PC-9 (cell line): ENCODE measurements at places on chromosomes 6 and 20. TPM values are rescaled to one million over a fixed set of nuclear protein-coding genes. Genes with fewer than 3 reads are reported as not detected.

- H3K36me3 ChIP-seq: 0 out of 2 replicates have a peak, but pooled peaks cover 4% of the 10 kb centered on the region
- no peak for DNase-seq
- no peak overlapping the region for H3K27ac ChIP-seq
- H3K27me3 ChIP-seq: no peaks in the 10 kb centered on the region
- no peak overlapping the region for H3K4me3 ChIP-seq
These were observed 67.4 kb downstream of the IGF2R start for GRCh38 chr6:160036331-160036695.

- H3K27me3 ChIP-seq: no peaks in the 10 kb centered on the region
- H3K27ac ChIP-seq: no peak overlapping the region
- peaks cover 17% of the 10 kb centered on the region for H3K4me1 ChIP-seq
- no peaks in the 10 kb centered on the region for H3K36me3 ChIP-seq
- no peak for DNase-seq
These were observed 151.1 kb downstream of the UBE3D start for GRCh38 chr6:82914511-82914910.

GRCh38 chr6:169274781-169275180 is 21.1 kb upstream of the THBS2 start:
- no peak overlapping the region for H3K27ac ChIP-seq
- H3K27me3 ChIP-seq: peaks cover 29% of the 10 kb centered on the region
- H3K36me3 ChIP-seq: no peaks in the 10 kb centered on the region
- no peak overlapping the region for H3K4me3 ChIP-seq

DNA sequence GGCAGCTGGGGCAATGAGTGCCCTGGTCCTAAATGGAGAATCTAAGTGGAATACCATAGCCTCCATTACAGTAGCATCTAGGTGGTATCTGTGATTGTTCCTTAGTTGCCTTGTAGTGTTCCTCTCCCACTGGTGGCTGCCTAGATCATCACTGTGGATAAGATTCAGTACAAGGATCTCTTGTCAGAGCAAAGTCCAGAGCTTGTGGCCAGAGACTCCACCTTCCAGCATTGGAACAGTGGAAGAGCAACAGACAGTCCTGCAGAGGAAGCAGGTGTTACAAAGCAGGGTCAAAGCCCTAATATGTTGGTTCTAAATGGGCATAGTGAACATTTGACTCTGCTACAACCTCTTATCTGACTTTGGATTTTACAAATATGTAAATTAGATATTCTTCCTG is 194.1 kb upstream of the GRIK2 start:
- H3K4me3 ChIP-seq: no peak overlapping the region
- no peaks in the 10 kb centered on the region for H3K27me3 ChIP-seq
- H3K4me1 ChIP-seq: no peaks in the 10 kb centered on the region
- no peak for DNase-seq
- H3K36me3 ChIP-seq: no peaks in the 10 kb centered on the region
- H3K27ac ChIP-seq: no peak overlapping the region

GRCh38 chr6:131854803-131855202 is 47.0 kb downstream of the ENPP1 start:
- no peaks in the 10 kb centered on the region for H3K27me3 ChIP-seq
- DNase-seq: no peak
- H3K4me1 ChIP-seq: no peaks in the 10 kb centered on the region
- no peak overlapping the region for H3K4me3 ChIP-seq
- H3K27ac ChIP-seq: no peak overlapping the region

DNA sequence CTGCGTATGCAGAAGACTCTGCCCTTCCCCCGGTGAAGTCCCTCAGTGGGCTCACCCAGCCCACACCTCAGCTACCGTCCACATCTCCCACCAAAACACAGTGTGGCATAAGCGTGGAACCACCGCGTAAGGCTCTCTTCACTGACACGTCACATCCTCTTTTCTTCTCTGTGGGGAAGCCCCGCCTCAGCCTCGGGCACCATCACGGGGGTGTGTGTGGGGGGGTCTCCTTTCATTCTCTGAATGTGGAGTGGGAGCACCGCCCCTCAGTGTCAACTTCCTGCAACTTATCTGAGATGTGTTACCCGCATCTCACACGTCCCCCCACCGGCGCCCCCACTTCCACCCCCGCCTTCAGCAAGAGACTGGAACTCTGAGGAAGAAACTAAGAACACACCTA is 388.4 kb upstream of the JARID2 start:
- no peaks in the 10 kb centered on the region for H3K36me3 ChIP-seq
- H3K27ac ChIP-seq: no peak overlapping the region
- no peaks in the 10 kb centered on the region for H3K27me3 ChIP-seq

DNA sequence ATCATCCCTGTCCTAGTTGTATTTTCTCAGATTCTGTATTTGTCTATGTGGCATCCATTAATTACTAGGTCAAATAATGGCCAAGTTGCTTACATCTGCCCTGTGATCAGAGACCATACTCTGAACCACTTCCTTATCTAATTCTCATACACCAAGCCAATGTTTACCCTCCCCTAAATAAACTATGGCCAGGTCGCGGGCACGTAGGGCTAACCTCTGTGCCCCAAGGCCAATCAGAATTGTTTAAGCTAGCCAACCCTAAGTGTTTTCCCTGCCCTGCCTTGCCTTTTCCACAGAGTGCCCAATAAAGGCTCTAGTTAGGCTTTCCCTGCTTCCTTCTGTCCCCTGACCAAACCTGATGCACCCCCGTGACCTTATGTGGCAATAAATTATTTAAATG is 2.8 kb upstream of the CALHM4 start:
- no peaks in the 10 kb centered on the region for H3K27me3 ChIP-seq
- H3K36me3 ChIP-seq: no peaks in the 10 kb centered on the region
- H3K4me1 ChIP-seq: no peaks in the 10 kb centered on the region

DNA sequence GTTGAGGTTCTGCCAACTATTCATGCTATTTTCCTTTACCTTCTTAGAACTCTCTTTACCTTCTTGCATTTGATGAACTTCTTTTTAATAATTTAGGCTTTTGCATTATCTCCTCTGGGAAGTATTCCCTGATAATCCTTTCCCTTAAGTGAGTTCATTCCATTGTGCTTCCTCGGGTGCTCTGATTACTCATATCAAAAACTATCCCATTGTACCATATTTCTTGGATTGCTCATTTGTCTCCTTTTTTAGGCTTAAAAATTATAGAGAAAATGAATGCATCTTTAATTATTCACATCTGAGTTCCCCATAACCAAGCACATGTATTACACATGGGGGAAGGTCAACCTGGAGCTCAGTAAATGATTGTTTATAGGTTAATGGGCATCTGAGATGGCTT is 2.5 kb downstream of the CALHM4 start:
- no peaks in the 10 kb centered on the region for H3K27me3 ChIP-seq
- no peak for DNase-seq
- peaks cover 14% of the 10 kb centered on the region; the same call in 1 of the 2 replicates for H3K4me1 ChIP-seq
- no peak overlapping the region for H3K27ac ChIP-seq
- H3K4me3 ChIP-seq: no peak overlapping the region
- no peaks in the 10 kb centered on the region for H3K36me3 ChIP-seq

DNA sequence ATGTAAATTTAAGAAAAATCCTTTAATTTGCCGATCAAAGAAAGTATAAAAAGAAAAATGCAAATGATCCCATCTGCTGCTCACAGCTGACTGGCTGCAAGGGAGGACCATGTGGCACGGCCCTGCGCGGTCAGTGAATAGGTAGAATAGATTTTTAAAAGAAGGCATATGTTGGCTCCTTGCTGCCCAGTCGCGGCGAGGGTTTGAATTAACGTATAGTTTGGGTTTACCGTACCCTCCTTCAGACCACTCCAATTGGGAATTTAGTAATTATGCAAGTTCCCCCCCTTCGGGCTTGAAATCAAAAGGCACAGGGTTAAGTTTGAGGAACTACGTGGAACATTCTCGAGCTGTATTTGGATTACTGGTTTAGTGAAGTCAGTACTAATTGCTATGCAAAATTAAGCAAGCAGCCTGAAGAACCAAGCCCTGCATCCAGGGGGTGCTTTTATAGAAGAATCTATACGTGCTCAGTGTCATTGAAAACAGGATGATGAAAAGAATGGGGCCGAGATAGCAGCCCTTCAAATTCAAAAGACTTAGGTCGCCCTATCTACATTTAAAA is 1.1 kb upstream of the BEND3 start:
- H3K4me3 ChIP-seq: peak overlapping the region; percentile 68
- DNase-seq: peak; percentile 54
- H3K36me3 ChIP-seq: no peaks in the 10 kb centered on the region
- peaks cover 8% of the 10 kb centered on the region; the same call in 1 of the 2 replicates for H3K4me1 ChIP-seq
- H3K27ac ChIP-seq: peak overlapping the region; percentile 58

- H3K27ac ChIP-seq: no peak overlapping the region
- H3K4me1 ChIP-seq: no peaks in the 10 kb centered on the region
- H3K36me3 ChIP-seq: no peaks in the 10 kb centered on the region
- no peak overlapping the region for H3K4me3 ChIP-seq
- DNase-seq: no peak
- peaks cover 74% of the 10 kb centered on the region for H3K27me3 ChIP-seq
These were observed 31.7 kb upstream of the MAP3K4 start for GRCh38 chr6:160959726-160960435.

GRCh38 chr20:7790189-7790588 is 150.1 kb downstream of the HAO1 start:
- no peaks in the 10 kb centered on the region for H3K27me3 ChIP-seq
- H3K36me3 ChIP-seq: no peaks in the 10 kb centered on the region
- DNase-seq: no peak
- H3K4me3 ChIP-seq: no peak overlapping the region
- no peaks in the 10 kb centered on the region for H3K4me1 ChIP-seq

GRCh38 chr6:315921-316752 is 23.9 kb downstream of the DUSP22 start:
- no peaks in the 10 kb centered on the region for H3K36me3 ChIP-seq
- DNase-seq: no peak
- H3K4me3 ChIP-seq: no peak overlapping the region
- no peaks in the 10 kb centered on the region for H3K4me1 ChIP-seq
- peaks cover 89% of the 10 kb centered on the region for H3K27me3 ChIP-seq

DNA sequence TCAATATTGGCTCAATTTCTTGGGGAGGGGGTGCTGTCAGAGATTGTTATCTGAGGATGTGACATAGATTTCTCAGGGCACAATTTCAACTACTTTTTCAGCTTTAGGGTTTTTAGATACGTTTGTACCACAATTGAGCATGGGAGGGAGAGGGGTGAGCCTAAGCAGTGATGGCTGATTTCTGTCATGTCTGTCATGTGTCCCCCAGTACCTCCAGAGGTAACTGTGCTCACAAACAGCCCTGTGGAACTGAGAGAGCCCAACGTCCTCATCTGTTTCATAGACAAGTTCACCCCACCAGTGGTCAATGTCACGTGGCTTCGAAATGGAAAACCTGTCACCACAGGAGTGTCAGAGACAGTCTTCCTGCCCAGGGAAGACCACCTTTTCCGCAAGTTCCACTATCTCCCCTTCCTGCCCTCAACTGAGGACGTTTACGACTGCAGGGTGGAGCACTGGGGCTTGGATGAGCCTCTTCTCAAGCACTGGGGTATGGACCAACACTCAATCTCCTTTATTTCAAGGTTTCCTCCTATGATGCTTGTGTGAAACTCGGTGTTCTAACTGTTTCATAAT is 3.4 kb downstream of the HLA-DRA start:
- peaks cover 37% of the 10 kb centered on the region for H3K27me3 ChIP-seq
- H3K4me1 ChIP-seq: no peaks in the 10 kb centered on the region
- DNase-seq: no peak
- H3K4me3 ChIP-seq: no peak overlapping the region

GRCh38 chr6:170228946-170229310 is 62.0 kb downstream of the DLL1 start:
- no peak overlapping the region for H3K4me3 ChIP-seq
- no peak for DNase-seq
- H3K4me1 ChIP-seq: no peaks in the 10 kb centered on the region
- H3K36me3 ChIP-seq: no peaks in the 10 kb centered on the region

- H3K27ac ChIP-seq: no peak overlapping the region
- no peak for DNase-seq
- no peaks in the 10 kb centered on the region for H3K36me3 ChIP-seq
- H3K27me3 ChIP-seq: peaks cover 58% of the 10 kb centered on the region
- no peaks in the 10 kb centered on the region for H3K4me1 ChIP-seq
These were observed 206.3 kb downstream of the UNC5CL start for GRCh38 chr6:40832691-40833090.

- H3K4me1 ChIP-seq: peaks cover 27% of the 10 kb centered on the region
- peaks cover 44% of the 10 kb centered on the region for H3K36me3 ChIP-seq
- H3K4me3 ChIP-seq: peak overlapping the region; percentile 94
- peak overlapping the region; percentile 77 for H3K27ac ChIP-seq
- H3K27me3 ChIP-seq: no peaks in the 10 kb centered on the region
- no peak for DNase-seq
These were observed 10.0 kb downstream of the HSPA1B start for GRCh38 chr6:31837369-31838113.

DNA sequence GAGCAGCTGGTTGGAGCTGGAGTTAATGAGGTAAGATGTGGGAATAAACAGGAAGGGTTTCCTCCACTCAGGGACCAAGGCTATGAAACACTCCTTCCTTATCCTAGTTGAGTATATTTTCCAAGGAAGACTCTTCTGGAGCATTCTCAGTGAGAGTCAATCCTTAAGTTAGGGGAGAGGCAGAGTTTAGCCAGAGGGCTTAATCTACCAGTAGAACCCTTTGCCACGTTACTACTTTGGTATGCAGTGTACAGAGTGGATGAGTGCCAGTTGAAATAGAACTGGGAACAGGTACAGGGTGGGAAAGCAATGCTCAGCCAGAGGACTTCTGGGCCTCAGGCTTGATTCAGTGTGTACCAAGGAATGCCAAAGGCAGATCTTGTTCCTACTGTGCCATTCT is 114.3 kb downstream of the UBE3D start:
- no peak overlapping the region for H3K4me3 ChIP-seq
- DNase-seq: peak; percentile 63
- no peaks in the 10 kb centered on the region for H3K27me3 ChIP-seq
- H3K27ac ChIP-seq: no peak overlapping the region
- no peaks in the 10 kb centered on the region for H3K36me3 ChIP-seq
- H3K4me1 ChIP-seq: no peaks in the 10 kb centered on the region

DNA sequence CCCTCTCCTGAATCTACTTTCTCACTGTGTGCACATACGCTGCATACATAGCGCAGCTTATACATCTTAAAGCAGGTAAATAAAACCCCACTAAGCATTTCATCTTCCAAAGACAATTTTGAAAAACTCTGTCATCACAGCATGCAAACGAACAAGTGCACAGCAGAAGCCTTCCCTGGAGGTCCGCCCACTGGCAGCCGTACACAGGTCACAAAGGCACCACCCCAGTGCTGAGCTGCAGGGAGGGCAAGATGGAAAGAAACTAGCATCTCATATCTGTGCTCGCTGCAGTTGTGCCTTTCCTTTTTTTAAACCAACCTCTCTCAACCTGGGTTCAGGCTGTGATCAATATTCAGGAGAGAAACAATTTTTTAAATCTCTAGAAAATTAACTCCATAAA is 73.3 kb downstream of the HUS1B start:
- no peak overlapping the region for H3K4me3 ChIP-seq
- no peaks in the 10 kb centered on the region for H3K36me3 ChIP-seq

GRCh38 chr20:48339190-48339985 is 488.4 kb downstream of the PREX1 start:
- H3K4me3 ChIP-seq: no peak overlapping the region
- peaks cover 18% of the 10 kb centered on the region for H3K4me1 ChIP-seq
- DNase-seq: peak; percentile 76
- H3K27me3 ChIP-seq: no peaks in the 10 kb centered on the region

GRCh38 chr6:1310628-1311399 is 1.1 kb upstream of the FOXQ1 start:
- H3K4me3 ChIP-seq: peak overlapping the region; percentile 69
- DNase-seq: peak; percentile 60
- no peaks in the 10 kb centered on the region for H3K27me3 ChIP-seq
- peaks cover 16% of the 10 kb centered on the region; the same call in 1 of the 2 replicates for H3K36me3 ChIP-seq
- H3K27ac ChIP-seq: peak overlapping the region; percentile 90
- peaks cover 7% of the 10 kb centered on the region; the same call in 1 of the 2 replicates for H3K4me1 ChIP-seq

Gene MYH7B
- 1.0 and 2.3 TPM in 2 replicates for total RNA-seq

Gene LHFPL5
- 1.2 and 1.7 TPM in 2 replicates for total RNA-seq

Gene GJA10
- total RNA-seq: not detected in 2 replicates

Gene DEF6
- 19.6 and 27.0 TPM in 2 replicates for total RNA-seq

Gene ZNF391
- 4.6 and 4.7 TPM in 2 replicates for total RNA-seq

Gene FKBP1C
- 0.46 TPM in 1 of 2 replicates, not detected in the other for total RNA-seq

Gene RNF144B
- total RNA-seq: 26.2 and 34.5 TPM in 2 replicates

Gene HCRTR2
- total RNA-seq: not detected in 2 replicates

Gene ULBP3
- total RNA-seq: 3.8 and 4.2 TPM in 2 replicates
